ENCODE measurements at places on chromosomes 4 and X.

GRCh38 chr4:157810137-157810774, 362.6 kb downstream of the GASK1B start:
- DNase-seq = no peak

- DNase-seq = no peak
Observed at GRCh38 chrX:16014171-16014570, 109.2 kb upstream of the GRPR start.

DNA sequence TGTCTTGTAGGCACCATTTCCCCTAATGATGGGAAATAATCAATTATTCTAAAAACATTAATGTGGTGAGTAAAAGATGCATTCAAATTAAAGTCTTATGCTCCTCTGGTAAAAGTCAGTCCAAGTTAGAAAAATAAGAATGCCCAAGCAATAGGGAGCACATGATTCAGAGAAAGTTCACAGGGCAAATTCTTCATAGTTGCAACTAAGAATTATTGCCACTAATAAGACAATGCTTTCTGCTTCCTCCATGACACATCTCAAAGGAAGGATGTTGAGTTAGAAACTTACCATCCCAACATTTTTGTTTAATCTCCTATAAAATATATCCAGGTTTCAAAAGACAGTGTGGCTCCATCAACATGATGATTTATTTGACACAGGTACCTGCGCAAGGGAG, 26.3 kb downstream of the PHOX2B start:
- DNase-seq = no peak

DNA sequence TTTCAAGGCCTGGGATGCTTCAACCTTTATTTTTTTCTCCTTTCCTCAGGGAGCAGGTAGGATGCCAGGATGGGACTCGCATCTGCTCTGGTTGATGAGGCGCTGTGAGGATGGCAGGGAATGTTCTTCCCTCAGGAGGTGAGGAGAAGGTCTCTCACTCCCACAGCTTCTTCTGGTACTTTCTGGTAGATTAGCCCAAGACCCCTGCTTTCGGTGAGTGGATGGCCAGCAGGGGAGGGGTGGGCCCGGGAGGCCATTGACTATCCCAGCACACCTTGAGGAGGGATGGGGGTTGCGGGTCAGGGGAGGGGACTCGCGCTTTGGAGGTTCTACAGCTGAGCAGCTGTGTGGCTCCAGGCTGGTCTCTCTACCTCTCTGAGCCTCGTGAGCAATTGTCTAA, 14.8 kb downstream of the CYTL1 start:
- no peak for DNase-seq

GRCh38 chr4:6625256-6625655, 15.2 kb upstream of the MRFAP1 start:
- DNase-seq = no peak

DNA sequence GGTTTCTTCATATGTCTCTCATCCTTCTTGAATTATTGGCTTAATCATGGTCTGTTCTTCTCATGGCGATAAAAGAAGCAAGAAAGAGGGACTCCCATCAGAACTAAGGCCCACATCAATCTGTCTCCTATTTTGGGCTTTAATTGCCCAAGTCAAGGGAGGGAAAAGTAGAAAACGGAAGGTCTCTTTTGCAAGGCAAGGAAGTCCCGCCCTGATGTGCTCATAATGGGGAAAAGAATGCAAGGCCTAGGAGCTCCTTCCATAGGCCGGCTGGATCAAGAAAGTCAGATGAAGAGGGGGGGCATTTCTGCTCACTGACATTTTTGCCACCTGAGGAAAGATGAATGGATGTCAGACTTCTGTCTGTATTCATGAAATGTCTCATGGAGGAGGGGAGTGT, 127.7 kb upstream of the RPS6KA3 start:
- DNase-seq = no peak

GRCh38 chr4:162684998-162685397, 481.7 kb downstream of the NAF1 start:
- no peak for DNase-seq

DNA sequence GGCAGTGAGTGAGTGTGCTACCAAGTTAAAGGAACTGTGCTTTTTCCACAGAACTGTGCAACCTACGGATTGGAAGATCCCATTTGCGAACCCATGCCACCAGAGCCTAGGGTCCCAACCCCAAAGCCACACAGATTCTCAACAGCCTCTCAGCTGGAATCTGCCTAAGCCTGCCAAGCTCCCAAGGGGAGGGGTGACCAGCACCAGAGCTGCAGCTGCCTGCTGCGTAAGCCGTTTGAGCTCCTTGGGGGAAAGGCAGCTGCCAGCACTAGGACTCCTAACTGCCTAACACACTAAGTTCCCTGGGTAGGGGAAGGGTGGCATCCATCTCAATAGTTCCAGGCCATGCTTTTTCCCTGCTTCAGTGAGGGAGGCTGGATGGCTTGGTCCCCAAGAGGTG, 738.1 kb upstream of the PRKX start:
- no peak for DNase-seq

DNA sequence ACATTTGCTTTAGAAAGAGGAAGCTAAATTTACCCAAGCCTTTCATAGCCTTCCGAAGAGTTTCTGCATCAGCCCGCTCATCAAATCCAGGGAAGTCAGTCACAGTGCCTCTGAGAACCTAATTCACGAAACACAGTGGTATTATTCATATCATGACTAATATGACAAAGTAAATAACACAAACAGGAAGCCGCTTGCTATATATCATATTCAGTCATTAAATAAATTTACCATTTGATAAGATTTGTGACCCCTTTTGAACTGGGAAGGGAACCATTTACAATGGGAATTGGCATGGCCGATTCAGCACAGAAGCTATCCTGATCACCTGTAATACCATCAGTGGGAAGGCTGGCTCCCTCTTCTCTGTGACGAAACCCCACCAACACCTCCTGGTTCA, 10.5 kb downstream of the ANXA5 start:
- no peak for DNase-seq

DNA sequence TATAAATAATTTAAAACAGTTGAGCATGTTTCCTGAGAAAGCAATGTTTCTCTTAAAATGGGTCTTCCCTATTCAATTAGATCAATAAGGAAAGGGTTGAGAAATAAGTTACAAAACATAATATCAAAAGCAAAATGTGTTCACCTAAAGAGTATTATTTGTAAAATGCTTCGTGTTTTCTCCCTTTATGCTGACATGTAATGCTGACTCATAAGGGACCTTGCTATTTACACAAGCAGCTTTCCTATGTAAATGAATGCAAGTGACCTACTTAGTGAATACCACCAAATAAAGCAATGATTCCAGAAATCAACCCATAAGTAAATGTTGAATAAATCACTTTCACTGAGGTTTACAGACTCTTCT, 91.5 kb downstream of the ELOVL6 start:
- no peak for DNase-seq

- no peak for DNase-seq
Observed at GRCh38 chrX:9555354-9555753, 90.5 kb downstream of the TBL1X start.

DNA sequence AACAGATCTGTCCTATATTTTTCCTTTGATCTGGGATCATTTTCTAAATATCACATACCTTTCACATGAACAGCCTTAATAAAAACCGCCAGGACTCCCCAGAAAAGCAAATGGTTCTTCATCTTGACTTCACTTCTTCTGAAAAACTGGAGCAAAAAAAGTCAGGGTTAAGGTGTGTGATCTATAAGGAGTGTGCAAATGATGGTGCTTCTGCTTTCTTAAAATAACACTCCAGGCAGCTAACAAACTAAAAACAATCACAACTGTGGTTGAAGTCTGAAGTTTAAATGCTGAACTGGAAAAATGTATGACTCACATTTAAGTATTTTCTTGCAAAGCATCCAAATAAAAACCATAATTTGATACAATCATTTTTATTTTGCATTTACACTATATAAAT, at the start of gene JCHAIN:
Gene JCHAIN (minus strand): TSS at position 140 of the 400 bp plus-strand sequence. CDS start 18 bp downstream, at position 122.
- no peak for DNase-seq

DNA sequence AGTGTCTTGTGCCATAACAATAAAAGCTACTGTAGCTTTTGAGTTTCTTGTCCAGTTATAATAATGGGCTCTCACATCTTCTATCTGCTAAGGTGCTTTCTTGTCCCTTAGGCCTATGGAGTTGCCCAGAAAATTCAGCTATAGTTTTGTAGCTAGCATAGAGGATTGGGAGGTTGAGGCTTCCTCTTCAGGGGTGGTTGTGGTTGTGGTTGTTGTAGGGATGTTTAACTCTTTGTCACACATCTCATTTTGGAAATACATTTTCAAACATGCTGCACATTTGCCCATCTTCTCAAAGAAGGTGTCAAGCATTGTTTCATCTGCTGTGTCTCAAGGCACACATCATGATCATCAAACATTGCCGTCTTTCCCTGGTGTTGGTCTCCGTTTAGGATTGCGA, 65.0 kb downstream of the ATXN3L start:
- no peak for DNase-seq

DNA sequence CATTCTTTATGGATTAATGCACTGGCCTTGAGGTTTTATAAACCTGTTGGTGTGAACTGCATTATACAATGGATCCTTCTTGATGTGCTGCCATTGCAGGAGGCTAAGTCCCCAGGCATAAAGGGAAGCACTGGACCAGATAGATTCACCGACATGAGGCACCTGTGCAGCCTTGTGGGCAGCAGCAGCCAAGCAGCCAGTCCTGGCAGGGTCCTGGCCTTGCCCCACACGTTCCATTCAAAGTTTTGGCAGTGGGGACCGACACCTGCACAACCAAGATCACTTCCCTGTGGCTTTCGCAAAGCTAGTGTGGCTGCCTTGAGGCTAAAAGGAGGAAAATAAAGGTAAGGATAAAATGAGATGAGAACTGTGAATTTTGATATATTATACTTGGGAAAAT, 53.1 kb downstream of the TMEM156 start:
- DNase-seq = no peak

DNA sequence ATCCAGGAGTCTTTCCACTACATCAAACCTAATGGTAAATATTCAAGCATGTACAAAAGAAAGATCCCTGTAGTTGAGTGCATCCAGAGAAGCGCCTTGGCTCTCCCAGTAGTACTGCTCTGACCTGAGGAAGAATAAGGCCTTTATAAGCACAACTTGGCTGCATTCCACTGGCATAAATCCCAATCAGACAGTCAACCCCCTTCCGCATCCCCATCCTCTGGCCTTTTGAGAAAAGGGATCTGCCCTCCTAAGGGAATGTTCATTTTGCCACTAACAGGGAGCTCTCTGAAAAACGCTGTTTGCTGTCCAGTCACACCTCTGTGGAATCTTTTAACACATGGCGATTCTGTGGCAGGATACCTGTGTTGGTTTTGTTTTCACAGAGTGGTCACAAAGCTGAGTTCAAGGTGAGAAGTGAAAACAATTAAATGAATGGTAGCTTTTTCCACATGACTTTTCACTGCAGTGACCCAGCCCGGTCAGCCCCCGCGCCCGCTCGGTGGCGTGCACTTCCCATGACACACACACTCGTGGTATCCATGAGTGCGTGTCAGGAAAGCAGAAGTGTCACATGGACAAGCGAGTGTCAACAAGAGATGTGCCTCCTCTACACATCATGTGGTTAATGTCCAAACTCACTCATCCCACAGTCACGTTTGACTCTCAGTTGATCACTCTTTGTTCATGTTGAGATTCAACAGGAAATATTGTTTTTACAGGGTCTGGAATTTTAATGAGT, 112.2 kb upstream of the ENPP6 start:
- no peak for DNase-seq

DNA sequence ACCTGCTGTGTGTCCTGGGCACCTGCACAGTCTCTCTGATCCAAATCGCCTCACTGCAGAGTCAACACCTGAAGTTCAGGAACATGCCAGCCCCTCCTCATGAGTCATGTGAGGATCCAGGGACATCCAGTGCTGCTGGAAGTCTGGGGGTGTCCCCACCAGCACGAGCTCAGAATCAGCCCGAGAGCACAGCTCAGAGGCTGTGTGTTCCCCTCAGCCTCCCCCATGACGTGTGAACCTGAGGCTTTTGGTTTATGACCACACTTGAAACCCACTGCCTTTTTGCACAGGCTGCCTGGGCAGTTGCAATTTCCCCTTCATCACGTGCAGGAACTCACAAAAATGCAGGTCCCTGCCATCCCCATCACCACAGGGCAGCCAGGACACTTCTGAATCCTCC, 47.1 kb downstream of the PPP2R2C start:
- no peak for DNase-seq

- no peak for DNase-seq
Observed at GRCh38 chr4:160880180-160880579, 1283.6 kb downstream of the FSTL5 start.

DNA sequence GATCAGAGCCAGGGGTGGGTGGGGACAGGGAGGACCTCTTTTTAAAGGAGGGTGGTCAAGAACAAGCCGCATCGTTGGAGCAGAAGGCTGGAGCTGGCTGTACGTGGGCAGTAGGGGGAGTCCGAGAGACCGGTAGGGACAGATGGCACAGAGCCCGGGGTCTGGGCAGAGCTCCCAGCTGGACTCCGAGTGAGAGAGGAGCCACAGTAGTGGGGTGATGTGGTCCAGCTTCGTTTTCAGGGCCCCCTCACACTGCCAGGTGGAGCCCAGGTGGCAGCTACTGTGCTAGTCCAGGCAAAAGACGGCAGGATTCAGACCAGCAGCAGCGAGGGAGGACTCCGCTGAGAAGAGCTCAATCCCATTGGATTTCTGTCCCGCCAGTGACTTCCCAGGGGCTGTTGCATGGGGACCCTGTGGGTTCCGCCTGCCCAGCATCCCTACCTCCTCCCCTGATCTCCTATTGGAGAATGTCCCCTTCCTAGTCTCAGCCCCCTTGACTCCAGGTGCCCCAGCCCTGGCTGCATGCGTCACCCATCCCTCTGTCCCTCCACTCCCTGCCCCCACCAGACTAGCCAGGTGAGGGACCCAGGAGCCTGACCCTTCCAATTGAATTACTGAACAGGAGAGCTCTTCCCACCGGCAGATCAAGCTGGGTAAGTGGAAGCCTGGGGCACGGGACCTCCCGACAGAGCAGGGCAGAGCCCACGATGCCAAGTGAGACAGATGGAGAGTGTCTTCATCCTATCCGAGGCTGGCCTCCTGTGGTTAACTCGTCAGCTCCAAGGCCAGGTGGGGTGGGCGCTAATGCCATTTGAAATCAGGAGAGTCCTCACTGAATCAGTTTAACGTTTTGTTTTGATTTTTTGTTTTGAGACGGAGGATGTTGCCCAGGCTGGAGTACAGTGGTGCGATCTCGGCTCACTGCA, 2.9 kb downstream of the ARHGAP4 start:
- DNase-seq = no peak

- DNase-seq = no peak
Observed at GRCh38 chrX:111460607-111461006, 48.6 kb upstream of the DCX start.

- DNase-seq = no peak
Observed at GRCh38 chr4:113012786-113013185, 36.7 kb upstream of the ANK2 start.

DNA sequence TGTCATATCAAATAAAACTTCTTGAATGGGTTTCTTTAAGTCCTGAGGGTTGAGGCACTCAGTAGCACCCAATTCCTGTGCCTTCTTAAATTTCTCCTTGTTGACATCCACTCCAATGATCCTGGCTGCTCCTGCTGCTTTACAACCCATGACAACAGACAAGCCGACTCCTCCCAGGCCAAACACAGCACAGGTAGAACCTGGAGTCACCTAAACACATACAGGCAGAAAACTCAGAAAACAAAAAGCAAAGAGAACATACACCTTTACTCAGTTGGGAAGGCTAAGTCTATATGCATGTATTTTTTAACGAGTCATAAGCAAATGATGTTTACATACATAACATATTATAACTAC, 10.3 kb downstream of the ADH6 start:
- DNase-seq = no peak

- no peak for DNase-seq
Observed at GRCh38 chr4:122540838-122541237, 80.0 kb downstream of the IL21 start.

GRCh38 chr4:47510506-47511143, 25.6 kb downstream of the ATP10D start:
- no peak for DNase-seq
